Stimulated activated CD4-positive, alpha-beta T cell treated with anti-CD3 and anti-CD28 coated beads, Interleukin-4, amount 100 ng/mL, for 1 hour (primary cell): ENCODE measurements at places on chromosomes 3 and 15.
A peak's percentile ranks its signal among the peaks of the same experiment; 100 is the strongest.

GRCh38 chr3:190984502-190985244, 122.2 kb upstream of the GMNC start:
- no peak for DNase-seq

DNA sequence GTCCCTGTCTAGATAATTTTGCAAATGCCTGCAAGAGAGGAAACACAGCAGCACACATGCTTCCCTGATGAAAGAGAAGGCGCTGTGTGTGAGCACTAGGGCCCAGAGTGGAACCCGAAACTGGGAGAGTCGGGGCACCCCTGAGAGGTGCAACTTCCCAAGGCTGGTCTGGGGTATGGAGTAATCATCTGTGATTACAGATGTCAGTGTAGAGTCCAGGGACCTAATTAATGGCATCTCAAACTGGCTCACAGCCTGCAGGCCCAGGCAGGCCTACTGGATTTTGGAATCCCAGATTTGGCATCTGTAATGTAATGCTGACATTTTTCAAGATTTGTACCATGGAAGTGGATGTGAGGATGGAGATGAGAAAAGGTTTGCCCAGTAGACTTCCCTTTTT, 29.4 kb downstream of the PGPEP1L start:
- no peak for DNase-seq

- no peak for DNase-seq
Measured at GRCh38 chr15:95910643-95911212, 419.8 kb upstream of the NR2F2 start.

DNA sequence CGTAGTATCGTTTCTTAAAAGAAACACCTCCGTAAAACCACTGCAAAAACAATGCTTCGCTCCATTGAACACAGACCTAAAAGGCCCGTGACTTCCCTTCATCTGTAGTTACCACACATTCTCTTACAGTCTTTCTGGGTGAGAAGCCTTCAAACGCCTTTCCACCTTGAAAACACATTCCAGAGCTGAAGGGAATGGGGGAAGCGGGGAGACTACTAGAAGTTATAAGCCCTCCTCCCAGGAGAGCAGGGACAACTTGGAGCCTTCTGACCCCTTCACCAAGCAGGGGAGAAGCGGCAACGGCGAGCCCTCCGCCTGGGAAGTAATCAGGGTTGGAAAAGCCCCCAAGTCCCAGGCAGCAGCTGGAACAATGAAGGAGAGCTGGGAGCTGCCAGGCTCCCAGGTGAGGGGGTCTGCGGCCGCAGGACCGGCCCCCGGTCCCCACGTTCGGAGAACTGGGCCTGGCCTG, 461 bp downstream of the SECISBP2L start:
- DNase-seq = no peak

GRCh38 chr15:95644100-95644875, 686.2 kb upstream of the NR2F2 start:
- DNase-seq = no peak

GRCh38 chr3:47455806-47456452, 19.8 kb downstream of the SCAP start:
- DNase-seq = no peak

GRCh38 chr3:120018299-120018698, 75.9 kb downstream of the GSK3B start:
- no peak for DNase-seq

DNA sequence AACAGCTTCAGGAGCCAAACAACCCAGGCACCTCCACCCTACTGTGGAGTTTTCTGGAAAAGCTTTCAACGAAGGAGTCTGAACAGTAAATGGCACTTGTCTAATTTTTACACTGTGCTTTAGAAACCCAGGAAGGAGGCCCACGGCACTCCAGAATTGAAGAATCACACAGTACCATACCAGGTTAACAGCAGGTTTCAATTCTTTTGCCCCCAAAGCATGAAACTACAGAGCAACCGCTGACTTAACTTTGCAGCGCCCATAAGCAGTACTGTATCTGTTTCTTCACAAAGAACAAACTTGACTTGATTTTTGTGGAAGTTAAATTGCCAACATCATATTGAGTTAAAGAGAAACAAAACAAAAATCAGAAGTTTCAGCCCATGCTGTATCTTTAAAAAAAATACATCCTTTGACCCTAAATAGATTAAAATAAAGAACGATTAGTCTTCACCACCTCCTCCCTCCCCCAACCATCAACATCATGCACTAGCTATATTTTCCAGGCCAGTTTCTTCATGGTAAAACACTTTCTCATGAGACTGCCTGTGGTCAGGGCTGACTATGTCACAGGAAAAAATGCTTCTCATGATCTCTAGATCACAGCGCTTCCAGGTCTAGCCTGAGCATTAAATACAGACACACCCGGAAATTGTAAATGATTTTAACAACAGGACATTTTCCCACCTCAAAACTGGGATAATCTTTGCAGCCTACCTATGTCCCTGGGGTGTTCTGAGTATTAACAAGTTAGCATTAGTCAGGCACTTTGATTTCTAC, 456.3 kb downstream of the FOXP1 start:
- no peak for DNase-seq

DNA sequence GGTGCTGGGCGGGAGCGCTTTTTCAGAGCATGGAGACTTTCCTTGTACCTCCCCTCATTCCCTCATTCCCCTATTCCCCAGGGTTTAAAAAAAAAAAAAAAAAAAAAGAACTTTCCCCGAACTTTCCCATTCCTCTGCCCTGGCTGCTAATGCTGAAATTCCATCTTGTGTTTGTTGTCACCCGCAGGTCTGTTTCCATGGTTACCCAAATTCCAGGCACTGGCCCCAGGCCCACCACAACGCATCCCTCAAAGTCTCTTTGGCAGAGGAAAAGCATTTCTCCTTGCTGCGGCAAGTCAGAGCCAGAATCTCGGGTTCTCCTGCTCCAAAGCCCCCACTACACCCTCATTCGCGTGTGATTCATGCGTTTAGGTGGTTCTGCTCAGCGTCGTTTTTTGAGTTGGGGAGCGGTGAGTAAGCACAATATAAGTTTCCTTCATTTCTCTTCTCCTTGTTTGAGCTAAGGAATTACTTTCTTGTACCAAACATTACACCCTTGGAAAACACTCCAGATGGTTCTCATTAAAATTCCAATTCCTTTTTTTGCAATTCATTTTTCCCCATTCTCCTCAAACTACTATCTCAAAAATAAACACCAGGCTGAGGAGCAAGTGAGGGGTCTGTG, 21.6 kb downstream of the ANAPC13 start:
- no peak for DNase-seq

- peak; percentile 34 for DNase-seq
Measured at GRCh38 chr3:114307222-114307830, 13.5 kb downstream of the TIGIT start.

- no peak for DNase-seq
Measured at GRCh38 chr15:52090193-52090592, 22.4 kb downstream of the BCL2L10 start.

DNA sequence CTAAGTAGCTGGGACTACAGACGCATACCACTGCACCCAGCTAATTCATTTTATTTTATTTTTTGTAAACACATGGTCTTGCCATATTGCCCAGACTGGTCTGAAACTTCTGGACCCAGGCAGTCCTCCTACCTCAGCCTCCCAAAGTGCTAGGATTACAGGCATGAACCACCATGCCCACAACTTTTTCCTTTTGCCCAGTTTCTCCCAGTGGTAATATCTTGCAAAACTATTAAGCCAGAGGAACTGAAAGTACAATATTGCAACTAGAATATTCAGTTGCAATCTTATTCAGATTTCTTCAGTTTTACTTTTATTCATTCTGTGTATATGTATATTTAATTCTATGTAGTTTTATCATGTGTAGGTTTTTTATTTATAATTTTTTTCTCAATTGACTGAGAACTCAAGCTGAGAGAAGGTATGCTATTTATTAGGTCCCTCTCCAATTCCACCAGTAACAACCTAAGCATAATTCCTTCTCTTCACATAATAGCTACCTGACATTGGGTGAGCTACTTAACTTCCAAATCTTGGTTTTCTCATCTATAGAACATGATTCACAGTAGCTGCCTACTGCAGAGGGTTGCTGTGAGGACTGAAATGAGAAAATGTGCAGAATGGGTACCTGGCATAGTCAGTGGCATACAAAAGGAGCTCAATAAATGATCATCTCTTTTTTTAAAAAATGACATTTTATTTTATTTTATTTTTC, 30.8 kb downstream of the KLHL18 start:
- no peak for DNase-seq

GRCh38 chr15:43528542-43529007, 11.2 kb downstream of the MAP1A start:
- DNase-seq = no peak
